ENCODE measurements at places on chromosomes 1 and 21.
A peak's percentile ranks its signal among the peaks of the same experiment; 100 is the strongest.

DNA sequence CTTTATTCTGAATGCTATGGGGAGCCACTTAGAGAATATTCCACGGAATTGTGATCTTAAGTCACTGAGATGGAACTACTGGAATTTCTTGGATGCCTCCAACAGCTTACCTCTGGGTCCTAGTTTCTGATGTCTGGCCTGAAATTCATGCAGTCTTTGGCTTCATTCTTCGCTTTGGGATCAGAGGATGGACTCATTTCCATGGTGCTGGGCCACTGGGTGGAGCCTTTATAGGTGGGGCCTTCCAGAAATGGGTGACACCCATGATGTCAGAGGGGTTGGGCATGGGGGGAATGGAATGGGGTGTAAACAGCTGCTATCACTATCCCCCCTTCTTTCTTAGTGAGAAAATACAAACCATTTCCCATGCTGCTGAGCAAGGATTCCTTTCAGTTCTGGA, 73.7 kb upstream of the FGGY start:
- peak; percentile 42 for DNase-seq

GRCh38 chr1:2972879-2973575, 48.2 kb upstream of the ACTRT2 start:
- no peak for DNase-seq

- DNase-seq = no peak
Observed at GRCh38 chr1:231921646-231922345, 295.2 kb downstream of the DISC1 start.

GRCh38 chr1:54054438-54054749, 986 bp downstream of the TCEANC2 start:
- no peak for DNase-seq

GRCh38 chr1:84642774-84643173, 47.5 kb downstream of the SSX2IP start:
- no peak for DNase-seq

GRCh38 chr21:34924771-34925419, 124.2 kb downstream of the RUNX1 start:
- DNase-seq = no peak

DNA sequence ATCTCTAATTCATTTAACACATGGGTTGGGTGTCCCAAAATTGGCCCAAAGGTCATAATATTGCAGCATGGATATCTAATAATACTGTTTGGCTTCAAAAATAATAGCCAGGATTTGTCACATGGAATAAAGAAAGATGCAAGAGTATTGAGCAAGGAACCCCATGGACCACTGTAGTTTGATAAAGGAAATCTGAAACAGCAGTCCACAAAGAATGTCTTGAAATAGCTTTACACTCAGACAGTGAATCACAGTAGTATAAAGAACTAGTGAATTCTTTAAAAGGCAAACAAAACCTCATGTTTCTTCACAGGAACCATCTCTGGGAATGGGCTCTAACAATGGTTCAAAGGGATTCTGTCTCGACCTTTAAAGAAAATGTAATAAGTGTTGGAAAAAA, 576.1 kb upstream of the ZRANB2 start:
- peak; percentile 37 for DNase-seq

- no peak for DNase-seq
Observed at GRCh38 chr21:18614303-18614702, 210.7 kb upstream of the TMPRSS15 start.

- DNase-seq = no peak
Observed at GRCh38 chr1:6384135-6384534, 9.4 kb downstream of the ACOT7 start.

DNA sequence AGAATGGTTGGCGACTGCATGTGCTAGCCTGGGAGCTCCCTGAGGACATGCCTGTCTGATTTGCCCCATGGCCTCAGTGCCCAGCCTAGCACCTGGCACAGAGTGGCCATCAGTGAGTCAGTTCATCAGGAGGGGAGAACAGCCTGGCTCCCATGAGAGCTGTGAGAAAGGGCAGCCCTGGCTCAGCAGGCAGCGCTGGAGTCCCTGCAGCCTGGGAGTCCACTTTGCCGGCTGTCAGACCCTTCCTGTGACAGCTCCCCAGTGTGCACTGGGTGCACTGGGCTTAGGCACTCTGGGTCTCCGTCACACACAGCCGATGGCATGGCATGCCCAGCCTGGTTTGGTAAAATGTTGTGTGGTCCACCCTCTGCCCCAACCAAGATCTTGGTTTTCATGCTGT, 28.7 kb downstream of the LDLRAP1 start:
- DNase-seq = no peak

GRCh38 chr21:38140207-38140903, 116.4 kb upstream of the KCNJ15 start:
- DNase-seq = peak; percentile 77

DNA sequence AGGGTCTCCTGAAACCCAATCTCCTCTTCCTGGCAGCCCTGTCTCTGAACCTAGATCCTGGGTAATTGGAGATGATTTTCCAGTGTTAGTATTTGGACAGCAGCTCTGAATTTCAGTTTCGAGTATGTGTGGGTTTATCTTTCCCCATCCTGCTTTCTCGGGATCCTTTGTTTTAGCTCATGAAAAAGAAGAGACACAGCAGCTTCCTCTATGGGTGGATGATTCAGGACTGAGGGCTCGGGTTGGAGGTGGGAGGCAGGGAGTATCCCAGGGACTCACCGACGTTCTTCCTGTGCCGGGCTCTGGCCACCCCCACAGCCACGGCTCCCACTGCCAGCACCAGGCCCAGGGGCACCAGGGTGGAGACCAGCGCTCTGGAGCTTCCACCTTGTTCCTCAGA, 10.4 kb upstream of the FCMR start:
- DNase-seq = no peak

DNA sequence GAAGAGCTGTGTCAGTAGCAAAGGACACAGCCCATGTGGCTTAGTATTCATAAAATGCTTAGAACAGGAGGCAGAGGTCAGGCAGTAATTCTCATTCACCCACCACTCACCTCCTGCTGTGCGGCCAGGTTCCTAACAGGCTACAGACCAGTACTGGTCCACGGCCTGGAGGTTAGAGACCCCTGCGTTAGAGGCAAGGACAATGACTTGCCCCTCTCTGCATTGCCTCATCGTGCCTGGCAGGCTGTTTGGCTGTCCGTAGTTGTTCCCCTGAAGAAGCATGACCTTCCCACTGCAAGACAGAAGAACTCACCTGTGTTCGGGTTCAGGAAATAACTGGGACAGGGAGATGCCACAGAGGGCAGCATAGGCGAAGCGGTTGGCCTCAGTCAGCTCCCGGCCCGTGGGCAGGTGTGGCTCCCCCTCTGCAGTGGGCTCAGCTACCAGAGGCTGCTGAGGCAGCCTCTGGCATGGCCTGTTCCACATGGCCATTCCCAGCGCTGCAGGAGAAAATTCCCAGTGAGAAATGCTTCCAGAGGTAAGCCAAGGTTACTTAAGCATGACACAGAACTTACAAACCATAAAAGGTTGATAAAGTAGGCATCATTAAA, 19.3 kb downstream of the TMCO4 start:
- no peak for DNase-seq

DNA sequence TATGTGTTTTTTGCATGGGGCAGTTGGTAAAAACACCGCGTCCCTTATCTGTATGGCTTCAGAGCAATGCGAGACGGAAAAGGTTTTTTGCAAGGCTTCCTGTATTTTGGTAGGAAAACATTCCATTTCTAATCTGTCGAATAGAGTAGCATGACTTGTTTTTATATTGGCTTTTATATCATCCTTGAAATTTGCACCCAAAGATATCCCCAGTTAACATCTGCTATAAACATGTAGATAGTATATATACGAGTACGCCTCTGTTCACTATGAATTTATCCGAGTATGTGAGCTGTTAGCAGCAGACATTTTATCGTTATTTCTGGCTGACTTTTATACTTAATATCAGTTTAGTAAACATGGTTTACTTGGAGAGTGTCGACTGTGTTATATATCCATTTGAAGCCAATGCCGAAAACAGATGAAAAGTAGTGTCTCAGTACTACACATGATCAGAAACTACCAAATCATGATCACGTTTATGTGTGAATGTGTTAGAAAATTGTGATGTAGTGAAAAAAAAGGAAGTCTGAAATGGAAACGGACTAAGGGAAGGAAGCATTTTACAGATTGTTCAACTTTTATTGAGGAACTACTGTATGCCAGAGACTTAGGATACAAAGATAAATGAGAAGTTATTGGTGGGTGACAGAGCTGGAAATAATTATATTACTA, 1.0 kb downstream of the LEPR start:
- DNase-seq = no peak

DNA sequence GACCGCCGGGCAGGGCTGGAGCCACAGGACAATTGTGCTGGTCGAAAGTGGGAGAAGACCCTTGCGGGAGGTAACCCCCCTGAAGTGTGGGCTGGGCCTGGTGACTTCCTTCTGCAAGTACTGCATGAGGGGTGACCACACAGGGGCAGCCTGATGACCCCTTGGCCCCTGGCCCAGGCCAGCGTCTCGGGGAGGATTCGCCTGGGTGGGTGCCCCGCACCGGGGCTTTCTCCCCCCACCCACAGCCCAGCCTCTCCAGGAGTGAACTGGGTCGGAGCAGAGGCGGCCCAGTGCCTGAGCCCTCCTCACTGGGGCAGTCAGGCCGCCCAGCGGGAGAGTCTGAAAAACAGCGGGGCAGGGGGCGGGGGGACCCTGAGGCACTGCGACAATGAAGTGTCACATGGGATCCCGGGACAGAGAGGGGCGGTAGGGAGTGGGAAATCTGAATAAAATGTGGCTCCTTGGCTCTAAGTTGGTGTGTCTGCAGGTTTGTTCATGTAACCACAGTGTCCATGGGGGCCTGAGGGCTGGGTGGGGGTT, 1.6 kb upstream of the DNMT3L start:
- no peak for DNase-seq

DNA sequence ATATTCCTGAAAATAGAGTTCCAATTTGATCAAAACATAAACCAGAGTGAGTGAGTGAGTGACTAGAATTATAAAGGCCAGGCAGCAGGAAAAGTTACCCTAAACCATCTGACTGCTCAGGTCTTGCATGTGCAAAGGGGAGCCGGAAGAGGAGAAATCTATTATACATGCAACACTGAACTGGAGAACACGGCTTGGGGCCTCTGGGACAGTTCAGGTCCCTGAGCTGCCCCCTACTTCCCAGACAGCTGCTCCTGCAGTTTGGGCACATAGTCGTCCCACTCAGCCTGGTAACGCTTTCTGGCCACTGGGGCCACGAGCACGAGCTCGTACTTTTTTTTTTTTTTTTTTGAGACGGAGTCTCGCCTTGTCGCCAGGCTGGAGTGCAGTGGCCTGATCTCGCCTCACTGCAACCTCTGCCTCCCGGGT, 40.1 kb downstream of the PTPRC start:
- DNase-seq = no peak

DNA sequence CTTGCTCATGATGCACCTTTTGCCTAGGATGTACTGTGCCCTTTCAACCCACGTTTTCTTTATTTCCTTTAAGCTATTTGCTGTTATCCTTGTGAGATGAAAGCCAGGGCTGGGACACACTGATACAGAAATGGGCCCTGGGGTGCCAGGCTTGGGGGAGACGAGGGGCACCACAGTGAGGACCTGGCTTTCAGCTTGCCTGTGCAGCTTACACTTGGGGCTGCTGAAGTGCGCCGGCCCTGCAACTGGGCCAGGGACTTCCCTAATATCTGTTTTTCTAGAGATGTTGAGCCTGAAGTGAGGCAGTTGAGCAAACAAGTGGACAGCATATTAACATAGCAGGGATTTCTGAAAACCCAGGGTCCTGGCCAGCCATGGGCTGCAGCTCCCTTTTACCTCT, 42.5 kb upstream of the SLC19A1 start:
- no peak for DNase-seq

DNA sequence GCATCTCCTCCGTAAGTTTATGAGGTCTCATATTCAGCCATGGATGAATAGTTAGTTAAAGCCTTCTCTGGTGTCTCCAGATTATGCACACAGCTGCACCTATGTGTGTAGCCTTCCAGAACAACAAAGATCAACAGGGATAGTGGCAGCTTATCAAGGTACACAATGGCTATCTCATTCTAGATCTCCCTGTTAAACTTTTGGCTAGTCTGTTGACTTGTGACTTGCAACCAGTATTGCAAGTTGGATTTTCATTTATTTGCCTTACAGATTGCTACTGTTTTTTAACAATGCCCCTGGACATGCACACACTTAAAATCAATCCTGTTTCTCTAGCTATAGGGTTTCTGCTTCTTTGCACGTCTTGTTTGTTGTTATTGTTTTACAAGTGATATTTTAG, 363.2 kb downstream of the OMA1 start:
- DNase-seq = no peak

DNA sequence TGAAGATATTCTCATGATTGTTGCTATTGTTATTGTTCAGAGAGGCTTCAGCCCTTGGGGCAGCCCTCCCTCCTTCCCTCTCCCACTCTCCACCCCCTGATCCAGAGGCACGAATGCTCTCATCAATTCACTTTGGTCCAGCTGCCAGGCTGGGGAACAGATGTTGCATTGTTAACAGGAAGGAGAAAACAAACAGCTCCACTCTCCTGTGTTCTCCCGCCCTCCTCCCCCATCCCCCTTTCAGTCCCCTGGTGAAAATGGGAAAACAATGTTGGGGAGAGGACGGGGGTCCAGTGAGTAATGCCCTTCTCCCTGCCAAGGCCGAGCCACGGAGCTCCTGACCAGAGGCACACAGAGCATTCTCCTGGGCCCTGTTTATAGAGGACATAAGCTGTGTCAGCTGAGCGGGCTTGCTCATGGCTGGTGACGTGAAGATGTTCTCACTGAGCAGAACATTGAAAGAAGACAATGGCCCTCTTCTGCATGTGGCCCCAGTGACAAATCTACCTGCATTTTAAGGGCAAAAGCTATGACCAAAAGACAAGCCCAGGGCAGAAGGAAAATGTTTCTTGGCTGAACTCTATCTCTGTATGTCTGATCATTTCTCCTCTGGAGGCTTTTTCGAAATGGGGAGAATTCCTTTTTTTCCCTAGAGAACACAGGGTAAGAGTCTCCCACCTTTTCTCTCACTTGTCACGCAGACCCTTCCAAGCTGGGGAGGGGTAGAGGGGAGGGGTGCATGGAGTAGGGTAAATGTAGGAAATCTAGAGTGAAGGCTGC, 111.7 kb downstream of the GLUL start:
- DNase-seq = peak; percentile 24

- DNase-seq = no peak
Observed at GRCh38 chr1:67705735-67706453, 20.9 kb downstream of the GADD45A start.

- peak; percentile 80 for DNase-seq
Observed at GRCh38 chr1:219660666-219661463, 48.0 kb upstream of the ZC3H11B start.

GRCh38 chr1:43804569-43804968, 97.2 kb downstream of the ST3GAL3 start:
- DNase-seq = no peak

GRCh38 chr1:186082235-186082937, 292.7 kb downstream of the TPR start:
- DNase-seq = peak; percentile 67
